ENCODE measurements at places on chromosomes 6 and 20.

- DNase-seq: no peak
These were observed 30.1 kb downstream of the CDYL start for GRCh38 chr6:4806337-4806725.

GRCh38 chr6:124052120-124052519 lies 248.5 kb downstream of the NKAIN2 start:
- DNase-seq: no peak

DNA sequence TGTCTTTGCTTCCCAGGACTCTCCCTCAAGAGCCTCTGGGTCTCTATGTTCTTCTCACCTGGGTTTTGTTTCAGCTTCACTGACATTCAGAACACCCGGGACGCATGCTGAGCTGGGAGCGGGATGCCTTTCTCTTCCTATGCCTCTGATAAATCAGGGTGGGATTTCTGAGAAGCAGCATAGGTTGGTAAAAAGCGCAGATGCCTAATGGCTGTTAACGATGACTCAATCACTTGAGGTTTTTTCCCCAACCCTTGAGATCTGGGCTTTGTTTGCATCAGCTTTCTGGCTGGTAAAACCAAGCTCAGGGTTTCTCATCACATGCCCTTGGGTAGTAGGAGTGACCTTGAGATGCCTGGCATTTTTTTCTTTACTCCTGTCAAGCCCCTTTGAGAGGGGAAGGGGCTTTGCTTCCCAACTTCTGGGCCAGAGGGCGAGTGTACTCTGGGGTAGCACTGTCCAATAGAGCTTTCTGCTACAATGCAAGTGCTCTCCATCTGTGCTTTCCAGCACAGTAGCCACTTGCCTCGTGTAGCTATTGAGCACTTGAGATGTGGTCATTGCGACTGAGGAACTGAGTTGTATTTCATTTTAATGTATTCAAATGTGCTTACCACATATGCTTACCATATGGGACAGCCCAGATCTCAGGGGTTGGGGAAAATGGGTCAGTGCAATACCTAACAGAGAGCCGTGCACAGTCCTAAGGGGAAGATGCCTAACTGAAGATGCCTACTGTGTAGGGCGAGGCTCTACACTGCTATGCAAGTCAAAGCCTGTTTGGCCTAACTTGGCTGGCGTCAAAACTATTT lies 69.1 kb downstream of the PPP1R14C start:
- DNase-seq: no peak

DNA sequence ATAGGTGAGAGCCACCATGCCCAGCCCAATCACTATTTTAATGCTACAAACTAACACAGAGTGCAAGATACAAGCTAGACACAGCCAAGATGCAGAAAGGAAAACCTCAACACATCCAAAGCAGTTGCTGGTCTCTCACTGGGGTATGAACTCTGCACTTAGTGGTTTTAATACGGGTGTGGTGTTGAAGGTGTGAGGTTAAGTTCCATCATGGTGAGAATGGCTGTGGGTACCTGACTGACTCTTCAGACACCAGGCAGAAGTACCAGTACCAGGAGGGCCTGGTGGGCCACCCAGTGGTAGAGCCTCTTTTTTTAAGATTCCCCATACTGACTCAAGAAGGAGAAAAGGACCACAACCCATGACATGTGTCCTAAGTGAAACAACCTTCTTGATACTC lies 13.0 kb downstream of the GNAS-AS1 start:
- no peak for DNase-seq

DNA sequence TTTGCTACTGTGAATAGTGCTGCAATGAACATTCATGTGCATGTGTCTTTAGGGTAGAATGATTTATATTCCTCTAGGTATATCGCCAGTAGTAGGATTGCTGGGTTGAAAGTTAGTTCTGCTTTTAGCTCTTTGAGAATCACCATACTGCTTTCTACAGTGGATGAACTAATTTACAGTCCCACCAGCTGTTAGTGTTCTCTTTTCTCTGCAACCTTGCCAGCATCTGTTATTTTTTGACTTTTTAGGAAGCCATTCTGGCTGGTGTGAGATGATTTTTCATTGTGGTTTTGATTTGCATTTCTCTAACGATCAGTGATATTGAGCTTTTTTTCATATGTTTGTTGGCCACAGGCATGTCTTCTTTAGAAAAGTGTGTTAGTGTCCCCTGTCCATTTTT lies 40.0 kb downstream of the PLG start:
- no peak for DNase-seq

DNA sequence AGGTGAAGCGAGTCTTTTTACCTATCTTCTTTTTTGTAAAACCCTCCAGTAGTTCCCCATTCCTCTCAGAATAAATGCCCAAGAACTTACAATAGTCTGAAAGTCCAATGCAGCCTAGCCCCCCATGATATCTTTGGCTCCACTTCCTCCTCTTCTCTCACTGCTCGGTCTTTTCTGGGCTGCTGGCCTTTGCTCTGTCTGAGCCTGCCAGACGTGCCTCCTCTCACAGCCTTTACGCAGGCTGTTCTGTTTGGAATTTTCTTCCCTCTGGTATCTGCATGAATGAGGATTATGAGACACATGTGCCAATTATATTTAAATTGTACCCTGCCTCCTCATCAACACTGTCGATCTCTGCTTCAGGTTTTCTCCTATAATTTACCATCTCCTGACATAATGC lies 174.1 kb downstream of the EYA4 start:
- no peak for DNase-seq

DNA sequence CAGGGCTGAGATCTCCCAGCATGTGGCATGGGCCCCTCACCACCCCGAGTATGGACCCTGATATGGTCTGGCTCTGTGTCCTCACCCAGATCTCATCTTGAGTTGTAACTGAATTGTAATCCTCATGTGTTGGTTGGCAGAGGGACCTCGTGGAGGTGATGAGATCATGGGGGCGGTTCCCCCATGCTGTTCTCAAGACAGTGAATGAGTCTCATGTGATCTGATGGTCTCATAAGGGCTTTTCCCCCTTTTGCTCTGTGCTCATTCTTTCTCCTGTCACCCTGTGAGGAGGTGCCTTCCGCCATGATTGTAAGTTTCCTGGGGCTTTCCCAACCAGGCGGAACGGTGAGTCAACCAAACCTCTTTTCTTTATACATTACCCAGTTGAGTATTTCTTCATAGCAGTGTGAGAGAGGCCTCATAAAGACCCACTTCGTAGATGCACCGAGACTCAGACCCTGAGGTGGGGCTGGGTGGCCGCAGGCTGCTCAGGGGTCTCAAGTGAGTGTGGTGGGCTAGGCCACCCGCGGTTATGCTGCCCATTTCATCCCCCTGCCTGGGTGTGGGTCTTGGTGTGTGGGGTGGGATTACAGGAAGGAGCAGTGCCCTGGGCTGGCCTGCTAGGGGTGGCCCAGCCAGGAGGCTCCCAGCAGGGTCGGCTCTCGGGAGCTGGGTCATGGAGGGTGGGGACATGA lies 26.2 kb upstream of the GATA5 start:
- peak; percentile 21 for DNase-seq

- DNase-seq: no peak
These were observed 6.2 kb downstream of the PKHD1 start for GRCh38 chr6:52081237-52081636.

- DNase-seq: no peak
These were observed 99.3 kb upstream of the ARMC2 start for GRCh38 chr6:108748959-108749358.

DNA sequence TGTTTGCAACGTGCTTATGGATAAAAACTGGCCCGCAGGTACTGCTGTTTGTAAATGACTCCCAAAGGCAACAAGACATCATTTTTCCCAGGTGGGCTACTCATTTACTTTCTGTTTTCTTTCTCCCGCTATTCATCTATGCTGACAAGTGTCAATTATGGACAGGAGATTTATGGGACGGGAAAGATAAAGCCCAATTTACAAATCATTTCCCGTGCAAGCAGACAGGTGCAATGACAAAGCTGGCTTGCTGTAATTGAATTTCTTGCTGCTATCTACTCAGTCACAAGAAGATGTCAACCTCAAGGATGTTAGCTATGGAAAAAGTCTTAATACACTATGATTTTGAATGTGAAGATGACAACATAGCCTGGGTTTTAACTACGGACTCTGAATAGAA lies 125.5 kb downstream of the EPHA7 start:
- no peak for DNase-seq

GRCh38 chr6:11439017-11439420 lies 98.5 kb upstream of the TMEM170B start:
- DNase-seq: no peak

DNA sequence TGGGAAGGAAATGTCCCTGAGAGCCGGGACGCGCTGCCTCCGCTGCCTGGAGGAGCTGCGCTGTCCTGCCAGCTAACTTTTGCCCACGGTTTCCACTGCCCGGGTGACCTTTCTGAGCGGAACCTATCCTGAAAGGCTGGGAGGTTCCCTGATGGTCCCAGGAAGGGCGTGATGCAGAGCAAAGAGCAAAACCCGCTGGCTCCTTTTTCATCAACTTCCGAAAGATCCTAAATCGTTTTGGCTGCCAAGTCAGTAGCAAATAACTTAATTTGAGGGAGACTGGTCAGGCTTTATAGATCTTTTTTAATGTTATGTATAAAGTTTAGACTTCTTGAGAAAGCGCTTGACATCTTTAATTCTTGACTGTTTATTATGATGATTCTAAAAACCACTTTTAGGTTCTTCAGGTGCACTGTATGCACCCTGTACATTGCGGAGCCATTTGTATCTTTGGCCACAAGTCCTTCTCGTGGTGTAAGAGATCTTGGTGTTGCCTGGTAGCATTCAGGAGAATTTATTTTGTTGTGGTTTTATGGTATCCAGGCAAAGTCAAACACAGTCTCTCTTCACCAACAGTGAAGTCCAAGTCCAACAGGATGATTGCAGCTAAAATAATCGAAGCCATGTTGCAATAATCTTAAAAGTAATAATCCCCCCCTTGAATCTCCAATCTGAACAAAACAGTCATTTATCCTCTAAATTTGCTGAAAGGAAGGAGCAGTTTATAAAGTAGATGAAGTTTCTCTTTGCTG lies at the start of gene SYNE1:
SYNE1 (minus strand) TSS at position 67 of the 752 bp plus-strand sequence. CDS start 9,031 bp downstream, outside the sequence.
- DNase-seq: no peak

DNA sequence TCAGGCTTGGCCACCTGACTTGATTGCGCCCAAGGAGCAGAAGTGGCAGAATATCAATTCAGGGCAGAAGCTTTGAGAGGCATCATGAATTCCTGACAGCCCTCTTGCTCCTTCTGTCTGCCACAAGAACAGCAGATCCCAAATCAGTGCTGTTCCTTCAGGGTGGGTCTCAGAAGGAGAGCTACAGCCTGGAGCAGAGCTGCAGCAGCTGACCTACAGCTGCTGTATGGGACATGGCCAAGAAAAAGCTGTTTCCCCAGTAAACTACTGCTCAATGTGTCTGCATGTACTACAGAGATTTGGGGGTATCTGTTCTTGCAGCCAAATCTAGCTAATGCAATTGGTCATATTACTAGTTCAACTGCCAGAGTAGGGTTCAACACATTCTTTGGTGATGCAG lies 69.0 kb downstream of the SLC22A3 start:
- DNase-seq: no peak

DNA sequence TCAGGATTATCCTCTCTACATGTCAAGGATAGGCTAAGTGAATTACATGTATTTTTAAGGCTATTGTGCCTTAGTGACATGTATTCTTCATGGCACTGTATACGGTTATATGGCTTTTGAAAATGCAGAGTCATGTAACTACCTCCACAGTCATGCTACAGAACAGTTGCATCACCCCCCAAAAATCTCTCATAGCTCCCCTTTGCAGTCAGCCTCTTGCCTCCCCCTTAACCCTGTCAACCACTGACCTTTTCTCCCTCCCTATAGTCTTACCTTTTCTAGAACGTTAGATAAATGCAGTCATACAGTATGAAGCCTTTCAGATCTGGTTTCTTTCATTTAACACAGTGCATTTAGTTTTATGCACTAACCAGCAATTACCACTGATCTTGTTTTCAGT lies 10.3 kb upstream of the RNF24 start:
- no peak for DNase-seq

DNA sequence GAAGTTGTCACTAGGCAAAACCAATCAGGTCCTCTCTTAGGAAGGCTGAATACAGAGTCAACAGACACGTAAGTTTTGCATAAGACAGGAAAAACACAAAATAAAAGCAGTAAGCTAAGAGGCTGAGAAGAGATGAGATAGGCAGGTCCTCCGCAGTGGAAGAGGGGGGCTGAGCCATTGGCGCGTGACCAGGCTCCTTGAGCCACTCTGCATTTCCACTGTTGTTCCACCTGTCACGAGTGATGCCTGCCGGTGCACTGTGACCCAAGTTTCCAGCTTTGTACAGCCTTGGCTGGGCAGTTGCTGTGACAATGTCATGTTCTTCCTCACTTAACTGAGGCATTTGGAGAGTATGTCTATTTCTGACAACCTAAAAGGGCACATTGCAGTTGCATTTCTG lies 58.6 kb downstream of the NUDT3 start:
- no peak for DNase-seq

- no peak for DNase-seq
These were observed 340 bp upstream of the VARS2 start for GRCh38 chr6:30913721-30914075.

DNA sequence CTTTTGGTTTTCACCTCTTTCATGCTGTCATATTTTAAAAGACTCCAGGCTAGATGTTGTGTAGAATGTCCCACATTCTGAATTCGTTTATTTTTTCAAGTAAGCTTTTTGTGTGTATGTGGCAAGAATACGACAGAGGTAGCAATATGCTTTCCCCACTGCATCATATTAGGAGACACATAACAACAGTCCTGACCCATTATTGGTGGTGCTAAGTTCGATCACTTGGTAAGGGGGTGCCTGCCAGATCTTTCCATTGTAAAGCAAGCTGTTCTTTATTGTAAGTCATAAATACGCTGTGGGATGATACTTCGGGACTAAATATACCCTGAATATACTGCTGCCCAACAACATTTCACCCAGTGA lies 588 bp upstream of the NCOA3 start:
- no peak for DNase-seq

DNA sequence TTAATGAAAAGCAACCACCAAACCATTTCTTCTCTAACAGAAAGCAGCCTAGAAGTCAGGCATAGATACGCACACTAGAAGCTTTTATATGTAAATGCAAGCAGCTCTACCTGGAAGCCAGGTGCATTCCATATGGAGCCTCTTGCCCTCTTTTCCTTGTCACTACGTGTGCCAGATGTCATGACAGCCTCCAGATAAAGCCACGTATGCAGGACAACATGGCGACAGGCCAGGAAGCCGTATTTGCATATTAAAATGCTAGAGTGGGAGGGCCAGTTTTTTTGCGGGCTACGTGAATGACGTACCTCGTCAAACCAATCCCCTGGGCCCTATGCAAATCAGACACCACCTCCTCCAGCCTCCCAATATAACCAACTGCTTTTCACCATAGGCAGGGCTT lies 308.1 kb upstream of the SPTLC3 start:
- no peak for DNase-seq

Data from stimulated activated CD8-positive, alpha-beta memory T cell treated with anti-CD3 and anti-CD28 coated beads, Interleukin-15, amount 100 ng/mL, for 24 hours (primary cell).